Testis (tissue), 5 donors: ENCODE measurements at places on chromosomes 11 and 22.

DNA sequence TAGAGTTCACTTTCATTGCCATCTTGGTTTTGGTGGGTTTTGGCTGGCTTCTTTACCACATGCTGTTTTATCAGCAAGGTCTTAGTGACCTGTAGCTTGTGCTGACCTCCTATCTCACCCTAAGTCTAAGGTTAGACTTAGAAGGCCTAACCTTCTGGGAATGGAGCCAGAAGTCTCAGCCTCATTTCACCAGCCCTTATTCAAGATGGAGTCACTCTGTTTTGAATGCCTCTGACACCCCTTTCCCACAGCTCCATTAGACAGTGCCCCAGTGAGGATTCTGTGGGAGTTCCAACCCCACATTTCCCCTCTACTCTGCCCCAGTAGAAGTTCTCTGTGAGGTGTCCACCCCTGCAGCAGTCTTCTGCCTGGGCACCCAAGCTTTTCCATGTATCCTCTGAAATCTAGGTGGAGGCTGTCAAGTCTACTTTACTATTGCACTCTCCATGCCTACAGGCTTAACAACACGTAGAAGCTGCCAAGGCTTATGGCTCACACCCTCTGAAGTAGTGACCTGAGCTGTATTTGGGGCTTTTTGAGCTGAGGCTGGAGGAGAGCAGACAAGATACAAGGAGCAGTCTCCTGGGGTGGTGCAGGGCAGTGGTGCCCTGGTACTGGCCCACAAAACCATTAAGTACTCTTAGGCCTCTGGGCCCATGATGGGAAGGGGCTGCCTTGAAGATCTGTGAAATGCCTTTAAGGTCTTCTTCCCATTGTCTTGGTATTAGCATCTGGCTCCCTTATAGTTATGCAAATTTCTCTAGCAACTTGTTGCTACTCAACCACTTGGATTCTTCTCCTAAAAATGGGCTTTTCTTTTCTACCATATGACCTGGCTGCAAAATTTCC lies 65.9 kb upstream of the SC5D start:
- DNase-seq, result no peak

- no peak for DNase-seq
Observed at GRCh38 chr11:35593143-35593542, 25.1 kb upstream of the FJX1 start.

DNA sequence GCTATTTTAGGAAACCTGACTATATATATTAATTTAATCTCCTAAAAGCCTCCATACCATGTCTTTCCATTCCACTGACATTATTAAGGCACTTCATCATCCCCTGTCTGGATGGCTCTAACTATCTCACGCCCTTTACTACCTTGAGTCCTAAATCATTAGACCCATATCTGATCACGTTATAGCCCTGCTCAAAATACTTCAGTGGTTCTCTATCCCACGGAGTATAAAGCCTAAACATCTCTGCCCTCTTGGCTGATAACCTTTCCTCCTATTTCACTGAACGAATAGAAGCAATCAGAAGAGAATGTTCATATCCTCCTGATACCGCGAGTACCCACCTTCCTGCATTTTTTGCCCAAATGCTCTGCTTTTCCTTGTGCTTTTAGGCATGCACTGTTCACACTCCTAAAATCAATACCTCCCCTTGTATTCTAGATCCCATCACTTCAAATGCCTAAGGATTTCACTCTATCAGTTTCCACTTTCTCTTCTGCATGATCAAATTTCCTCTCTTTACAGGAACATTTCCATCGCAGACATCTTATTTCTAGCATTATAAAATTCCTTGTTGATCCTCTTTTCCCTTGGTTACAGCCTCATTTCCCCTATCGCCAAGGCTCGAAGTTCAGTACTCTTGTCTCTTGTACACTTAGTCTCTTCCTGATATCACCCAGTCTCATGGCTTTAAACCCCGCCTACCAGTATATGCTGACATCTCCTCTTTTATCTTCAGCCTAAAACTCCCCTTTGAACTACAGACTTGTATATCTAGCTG lies 45.0 kb upstream of the BIRC3 start:
- DNase-seq, result no peak

- DNase-seq, result no peak
Observed at GRCh38 chr11:132862933-132863332, 669.4 kb downstream of the OPCML start.

DNA sequence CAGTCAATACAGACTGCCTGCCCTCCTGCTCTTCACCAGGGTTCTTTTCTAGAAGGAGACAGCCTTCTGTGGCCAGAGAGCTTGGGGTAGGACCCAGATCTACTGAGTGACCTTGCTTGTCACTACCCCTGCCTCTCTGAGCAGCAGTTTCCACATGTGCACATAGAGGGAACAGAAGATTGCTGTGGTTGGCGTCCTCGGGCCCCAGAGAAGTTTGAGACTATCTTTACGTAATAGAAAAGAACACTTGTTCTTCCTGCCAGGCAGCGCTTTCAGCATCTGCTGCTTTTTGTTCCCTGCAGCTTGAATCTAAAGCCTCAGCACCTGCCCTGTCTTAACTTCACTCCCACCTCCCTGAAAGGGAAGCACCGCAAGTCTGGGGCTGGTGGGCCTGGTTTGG lies 1.9 kb upstream of the FKBP2 start:
- DNase-seq, result no peak

GRCh38 chr11:27041141-27041899 lies 705 bp downstream of the BBOX1 start:
- DNase-seq, result no peak
